ENCODE measurements at places on chromosomes 1 and 21.

DNA sequence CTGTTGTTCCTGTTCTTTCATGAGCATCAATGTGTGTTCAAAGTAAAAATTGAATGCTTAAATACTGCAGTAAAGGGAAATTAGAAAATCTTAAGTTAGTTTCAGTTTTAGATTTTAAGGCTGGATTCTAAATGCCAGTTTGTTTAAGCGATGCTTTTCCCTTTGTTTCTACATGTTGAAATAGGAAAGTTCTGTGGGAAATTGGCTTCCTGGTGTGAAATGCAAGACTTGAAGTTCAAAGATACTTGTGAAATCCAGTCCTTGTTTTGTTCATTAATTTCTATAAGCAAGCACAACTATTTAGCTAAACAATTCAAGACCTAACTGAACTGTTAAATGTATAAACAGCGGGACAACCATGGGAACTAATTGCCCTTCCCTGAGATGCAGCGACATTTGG, 149.1 kb downstream of the LYPLAL1 start:
- no peak for DNase-seq

GRCh38 chr1:226405411-226405988, 2.4 kb downstream of the PARP1 start:
- peak; percentile 34 for DNase-seq

GRCh38 chr1:107935396-107936064, 29.4 kb downstream of the VAV3 start:
- DNase-seq, result no peak

DNA sequence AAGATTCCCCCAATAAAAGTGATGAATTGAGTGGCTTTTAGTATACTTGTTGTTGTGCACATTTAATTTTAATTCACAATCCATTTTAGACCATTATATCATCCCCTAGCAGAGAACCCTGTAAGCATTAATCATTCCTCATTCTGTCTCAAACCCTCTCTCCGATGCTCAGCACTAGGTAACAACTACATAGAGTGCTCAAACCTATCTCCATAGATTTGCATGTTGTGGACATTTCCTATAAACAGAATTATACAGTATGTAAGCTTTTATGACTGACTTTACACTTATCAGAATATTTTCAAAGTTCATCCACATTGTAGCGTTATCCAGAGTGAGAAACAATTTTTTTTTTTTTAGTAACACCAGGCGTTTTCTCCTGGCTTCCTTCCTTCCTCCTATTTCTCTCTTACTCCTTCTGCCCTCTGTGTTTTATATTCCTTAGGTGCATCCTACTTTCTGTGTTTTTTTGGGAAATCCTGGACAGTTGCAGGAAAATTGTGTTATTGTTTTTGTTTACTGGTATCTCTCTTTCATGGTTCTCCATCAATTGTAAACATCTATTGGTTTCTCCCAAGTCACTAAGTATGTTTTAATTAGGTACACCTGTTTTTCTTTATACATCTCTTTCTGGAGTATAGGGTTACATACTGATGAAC, 1528.0 kb upstream of the TPTE start:
- DNase-seq, result no peak

DNA sequence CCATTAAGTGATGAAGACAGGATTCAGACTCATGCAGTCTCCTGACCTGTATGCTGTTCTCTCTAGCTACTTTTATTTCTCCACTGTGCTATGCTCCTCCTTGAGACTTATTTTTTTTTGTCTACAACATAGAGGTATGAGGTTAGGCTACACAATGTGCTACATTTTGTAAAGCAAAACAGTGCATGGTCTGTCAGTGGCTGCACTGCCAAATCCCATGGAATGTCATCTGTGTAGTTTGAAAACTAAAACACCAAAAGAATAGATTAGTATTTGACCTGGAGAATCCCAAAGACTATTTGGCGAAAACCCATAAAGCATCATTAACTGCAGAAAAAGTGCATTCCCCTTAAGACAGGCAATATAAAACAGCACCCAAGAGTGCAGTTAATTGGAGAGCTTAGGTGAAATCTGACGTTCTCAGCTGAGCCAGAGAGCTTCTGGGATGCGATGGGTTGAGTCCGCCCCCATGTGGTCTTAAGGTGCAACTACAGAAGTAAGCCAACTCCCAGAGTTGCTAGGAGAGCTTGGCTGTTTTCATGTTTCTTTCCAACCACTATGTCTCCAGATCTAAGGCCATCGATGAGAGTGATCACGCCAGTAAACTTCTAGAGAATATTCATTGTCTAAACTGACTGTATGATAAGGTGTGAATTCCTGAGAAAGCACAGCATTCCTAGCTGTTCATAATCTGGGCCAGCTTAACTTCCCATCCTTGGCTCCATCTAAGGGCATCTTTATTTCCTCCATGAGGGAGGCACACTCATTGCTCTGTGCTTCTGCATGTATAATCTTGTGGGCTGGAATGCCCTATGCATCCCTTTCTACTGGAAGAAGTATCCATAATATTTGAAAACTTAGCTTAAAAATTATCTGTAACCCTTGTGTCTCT, 20.7 kb upstream of the CYP2J2 start:
- DNase-seq, result peak; percentile 55

DNA sequence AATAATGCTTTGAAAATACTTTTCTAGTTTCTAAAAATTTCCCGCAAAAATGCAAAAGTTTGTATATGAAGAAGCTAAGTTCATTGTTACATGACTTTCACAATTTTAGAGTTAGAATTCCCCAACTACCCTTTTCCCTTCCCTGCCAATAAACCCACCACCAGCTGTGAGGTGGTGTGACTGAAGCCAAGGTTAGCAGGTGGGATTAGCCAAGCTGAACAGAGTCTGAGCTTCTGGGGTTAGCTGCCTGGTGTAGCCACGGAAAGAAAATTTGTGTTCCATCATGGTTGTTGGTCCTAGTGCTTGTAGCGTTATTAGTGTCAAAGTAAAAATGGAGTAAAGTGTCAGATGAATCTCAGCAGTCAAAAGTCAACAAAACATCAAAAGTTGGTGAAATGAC, 110.9 kb downstream of the ASTN1 start:
- DNase-seq, result no peak

DNA sequence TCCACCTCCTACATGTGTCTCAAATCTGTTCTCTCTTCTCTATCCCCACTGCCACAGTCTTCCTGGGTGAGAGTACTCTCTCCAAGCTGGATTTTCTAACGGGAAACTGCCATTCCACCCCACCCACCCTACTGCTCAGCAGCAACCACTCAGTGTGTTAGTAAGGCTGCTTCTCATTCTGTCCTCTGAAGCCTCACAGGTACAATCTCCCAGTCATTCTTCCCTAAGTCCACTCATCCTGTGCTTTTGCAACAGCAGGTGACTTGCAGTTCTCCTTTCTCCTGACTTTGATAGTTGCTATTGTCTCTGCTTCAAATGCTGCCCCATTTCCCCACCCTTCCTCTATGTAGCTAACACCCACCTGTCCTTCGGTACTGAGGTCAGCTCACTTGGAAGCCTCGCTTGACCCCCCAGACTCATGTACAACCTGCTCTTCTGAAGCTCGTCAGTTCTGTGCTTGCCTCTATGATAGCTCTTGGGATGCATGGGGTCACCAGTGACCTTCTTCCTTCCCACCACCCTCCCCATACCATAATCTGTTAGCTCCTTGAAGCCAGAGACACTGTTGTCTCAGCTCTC, 188.9 kb downstream of the RRAGC start:
- DNase-seq, result no peak

DNA sequence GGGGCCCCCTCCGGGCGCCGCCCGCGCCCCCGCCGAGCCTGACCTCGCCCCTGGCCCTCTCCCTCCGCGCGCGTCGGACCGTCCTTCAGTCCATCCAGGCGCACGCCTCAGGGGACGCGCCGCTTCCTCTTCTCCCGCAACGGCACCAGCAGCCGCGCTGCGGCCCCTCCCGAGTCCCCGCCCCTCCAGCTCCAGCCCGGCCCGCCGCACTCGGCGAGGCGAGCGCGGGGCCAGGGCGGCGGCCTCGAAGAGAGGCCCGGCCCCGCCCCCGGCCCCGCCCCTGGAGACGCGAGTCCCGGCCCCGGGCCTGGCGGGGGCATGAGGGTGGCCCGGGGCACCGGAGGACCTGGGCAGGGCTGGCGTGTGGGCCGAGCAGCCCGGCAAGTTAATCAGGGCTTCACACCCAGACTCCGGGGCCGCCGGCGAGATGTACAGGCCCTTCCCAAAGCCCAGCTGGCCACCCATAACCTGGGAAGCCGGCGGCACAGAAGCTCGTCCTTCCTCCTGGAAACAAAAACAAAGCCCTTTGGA, at the start of gene IGSF3:
IGSF3 (minus strand) TSS at position 159 of the 531 bp plus-strand sequence. CDS start 1,407 bp downstream, outside the sequence.
- DNase-seq, result peak; percentile 12

GRCh38 chr1:70892930-70893329, 154.7 kb downstream of the PTGER3 start:
- no peak for DNase-seq

GRCh38 chr1:188169971-188170370, 1341.2 kb downstream of the PLA2G4A start:
- no peak for DNase-seq

DNA sequence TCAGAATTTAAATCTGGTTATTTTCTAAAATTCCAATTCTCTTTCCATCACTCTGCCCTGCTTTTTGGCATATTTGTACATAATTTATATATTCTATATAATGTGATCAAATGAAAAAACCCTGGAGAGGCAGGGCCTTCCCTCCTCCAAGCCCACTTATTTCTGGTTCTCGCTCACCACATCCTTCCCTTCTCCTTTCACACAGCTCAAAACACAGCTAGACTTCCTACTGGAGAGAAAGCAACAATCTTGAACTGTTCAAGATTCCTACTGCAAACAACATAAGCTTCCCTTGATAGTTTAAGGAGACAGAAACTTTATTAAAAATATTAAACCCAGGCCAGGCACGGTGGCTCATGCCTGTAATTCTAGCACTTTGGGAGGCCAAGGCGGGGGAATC, 7.6 kb upstream of the AIM2 start:
- DNase-seq, result no peak

DNA sequence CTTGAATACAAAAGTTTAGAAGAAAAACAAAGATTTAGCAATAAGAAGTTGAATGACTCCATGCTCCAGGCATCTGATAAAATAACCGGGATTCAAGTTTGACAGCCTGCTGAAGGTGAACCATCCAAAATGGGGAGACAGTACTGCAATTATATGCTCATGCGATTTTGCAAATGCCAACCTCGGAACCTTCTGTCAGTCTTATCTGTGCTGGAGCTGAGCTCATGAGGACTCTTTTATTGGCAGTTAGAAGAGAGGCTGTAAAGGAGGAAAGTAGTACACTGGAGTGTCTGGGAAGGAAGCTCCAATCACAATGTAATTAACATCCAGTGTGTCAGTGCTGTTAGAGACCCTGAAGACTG, 170.0 kb downstream of the GALNT2 start:
- DNase-seq, result no peak

- no peak for DNase-seq
These were observed 5.8 kb upstream of the FOXD3 start for GRCh38 chr1:63316598-63316983.

- no peak for DNase-seq
These were observed 202.9 kb upstream of the ADGRL2 start for GRCh38 chr1:81597720-81598426.

DNA sequence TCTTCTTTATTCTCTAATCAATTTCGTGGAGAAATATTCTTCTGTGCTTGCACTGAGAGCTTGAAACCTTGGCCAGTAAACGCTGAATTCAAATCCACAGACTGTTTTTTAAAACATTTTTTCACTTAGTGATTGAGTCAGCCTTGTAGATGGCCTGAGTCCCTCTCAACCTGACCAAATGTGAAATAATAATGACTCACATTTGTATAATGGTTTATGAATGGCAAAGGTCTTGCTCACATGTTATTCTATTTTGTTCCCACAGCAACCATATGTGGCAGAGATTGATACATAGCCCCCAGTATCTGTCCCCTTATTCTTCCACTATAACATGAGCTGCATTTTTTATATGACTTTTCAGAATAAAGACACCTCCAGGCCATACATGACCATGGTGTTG, 47.8 kb upstream of the CCDC190 start:
- DNase-seq, result no peak

DNA sequence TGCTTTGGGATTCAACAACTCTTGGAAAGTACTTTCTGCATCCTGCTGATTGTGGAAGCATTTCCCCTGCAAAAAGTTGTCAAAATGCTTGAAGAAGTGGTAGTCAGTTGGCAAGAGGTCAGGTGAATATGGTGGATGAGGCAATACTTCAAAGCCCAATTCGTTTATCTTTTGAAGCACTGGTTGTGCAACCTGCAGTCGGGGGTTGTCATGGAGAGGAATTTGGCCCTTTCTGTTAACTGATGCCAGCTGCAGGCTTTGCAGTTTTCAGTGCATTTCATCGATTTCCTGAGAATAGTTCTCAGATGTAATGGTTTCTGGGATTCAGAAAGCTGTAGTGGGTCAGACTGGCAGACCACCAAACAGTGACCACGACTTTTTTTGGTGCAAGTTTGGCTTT, 47.6 kb upstream of the GJA5 start:
- no peak for DNase-seq

DNA sequence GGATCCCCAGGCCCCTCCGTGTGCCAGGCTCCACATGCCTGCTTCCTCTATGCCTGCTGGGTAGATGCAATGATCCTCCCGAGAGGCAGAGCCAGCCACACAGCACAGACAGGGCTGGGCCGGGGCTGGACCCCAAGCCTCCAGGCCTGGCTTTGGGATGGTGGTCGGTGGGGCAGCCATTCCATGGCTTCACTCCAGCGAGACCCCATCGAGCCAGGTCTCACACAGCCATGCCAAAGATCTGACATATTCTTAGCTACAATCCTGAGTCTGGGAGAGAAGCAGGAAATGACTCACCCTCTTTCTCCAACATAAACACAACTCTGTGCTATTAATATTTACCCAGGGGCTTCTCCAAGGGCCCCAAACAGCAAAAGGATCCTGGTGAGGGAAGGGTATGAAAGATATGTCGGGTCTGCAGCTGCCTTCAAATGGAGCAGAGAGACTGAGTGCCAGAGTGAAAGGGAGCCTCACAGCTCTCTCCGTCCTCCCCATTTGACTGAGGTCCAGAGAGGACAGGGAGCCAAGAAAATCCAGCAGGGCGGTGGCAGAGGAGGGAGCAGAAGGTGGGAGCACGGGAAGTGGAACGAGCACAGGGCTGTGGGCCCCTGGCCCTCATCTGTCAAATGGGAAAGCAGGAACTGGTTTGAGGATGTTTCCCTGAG, 639.5 kb downstream of the MATN1 start:
- DNase-seq, result no peak

DNA sequence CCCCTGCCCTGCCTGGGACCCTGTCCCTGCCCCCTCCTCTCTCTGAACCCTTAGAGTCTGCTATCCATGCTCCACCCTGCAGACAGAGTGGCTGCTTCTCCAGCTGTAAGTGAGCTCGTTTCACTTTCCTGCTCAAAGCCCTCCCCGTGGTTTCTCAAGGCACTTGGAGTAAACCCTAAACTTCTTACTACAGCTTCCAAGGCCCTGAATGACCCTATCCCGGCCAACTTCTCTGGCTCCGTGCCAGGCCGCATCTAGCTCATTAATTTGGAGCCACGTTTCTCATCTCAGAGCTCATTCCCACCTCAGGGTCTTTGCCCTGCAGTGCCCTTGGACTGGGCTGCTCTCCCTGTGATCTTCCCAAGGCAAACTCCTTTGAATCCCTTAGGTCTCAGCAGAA, 235.1 kb upstream of the RUNX1 start:
- DNase-seq, result no peak
